NCI-H2081 (cell line): ENCODE measurements at places on chromosomes 4 and X.
A peak's percentile ranks its signal among the peaks of the same experiment; 100 is the strongest.

GRCh38 chrX:39909996-39910395 lies 187.8 kb downstream of the BCOR start:
- DNase-seq: no peak

DNA sequence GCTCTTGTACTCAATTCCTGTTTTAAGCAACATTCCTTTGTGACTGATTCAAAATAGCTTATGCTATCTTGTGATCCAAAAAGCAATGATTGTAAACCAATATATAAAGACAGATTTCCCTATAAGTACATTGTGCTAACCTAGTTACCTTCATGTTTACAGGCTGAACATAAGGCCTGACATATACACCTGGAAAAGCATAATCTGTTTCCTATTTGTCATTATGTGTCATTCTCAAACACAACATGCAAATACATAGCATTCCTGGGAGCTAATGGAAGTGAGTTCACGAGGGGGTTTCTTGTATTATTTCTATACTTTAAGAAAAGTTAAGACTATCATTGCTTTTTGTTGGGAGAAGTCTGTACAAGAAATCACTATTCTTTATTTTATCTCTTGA lies 638.1 kb upstream of the AGA start:
- no peak for DNase-seq

- no peak for DNase-seq
These were observed 195.2 kb upstream of the EPHA5 start for GRCh38 chr4:65865489-65865888.

DNA sequence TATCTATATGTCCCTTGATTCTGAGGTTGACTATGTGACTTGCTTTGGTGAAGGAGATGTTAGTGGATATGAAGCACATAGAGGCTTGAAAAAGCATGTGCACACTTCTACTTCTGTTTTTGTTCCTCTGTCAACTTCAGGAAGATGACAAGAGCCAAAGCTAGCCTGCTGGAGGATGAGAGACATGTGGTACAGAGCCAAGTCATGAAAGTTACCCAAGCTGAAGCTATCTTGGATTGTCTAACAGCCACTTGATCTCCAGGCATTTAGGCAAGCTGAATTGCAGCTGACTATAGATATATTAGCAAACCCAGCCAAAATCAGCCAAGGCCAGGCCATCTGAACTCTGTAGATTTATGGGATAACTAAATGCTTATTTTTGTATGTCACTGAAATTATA lies 70.8 kb upstream of the DYNLT3 start:
- no peak for DNase-seq

- DNase-seq: no peak
These were observed 72.0 kb downstream of the PRPS1 start for GRCh38 chrX:107700317-107700774.

GRCh38 chr4:186266729-186267456 lies 904 bp downstream of the F11 start:
- DNase-seq: no peak

GRCh38 chrX:120036704-120037103 lies 40.8 kb downstream of the RHOXF2B start:
- no peak for DNase-seq

GRCh38 chrX:402857-403256 lies 16.1 kb upstream of the PPP2R3B start:
- DNase-seq: no peak

- DNase-seq: no peak
These were observed 38.6 kb downstream of the TRPC5OS start for GRCh38 chrX:111914398-111915090.

DNA sequence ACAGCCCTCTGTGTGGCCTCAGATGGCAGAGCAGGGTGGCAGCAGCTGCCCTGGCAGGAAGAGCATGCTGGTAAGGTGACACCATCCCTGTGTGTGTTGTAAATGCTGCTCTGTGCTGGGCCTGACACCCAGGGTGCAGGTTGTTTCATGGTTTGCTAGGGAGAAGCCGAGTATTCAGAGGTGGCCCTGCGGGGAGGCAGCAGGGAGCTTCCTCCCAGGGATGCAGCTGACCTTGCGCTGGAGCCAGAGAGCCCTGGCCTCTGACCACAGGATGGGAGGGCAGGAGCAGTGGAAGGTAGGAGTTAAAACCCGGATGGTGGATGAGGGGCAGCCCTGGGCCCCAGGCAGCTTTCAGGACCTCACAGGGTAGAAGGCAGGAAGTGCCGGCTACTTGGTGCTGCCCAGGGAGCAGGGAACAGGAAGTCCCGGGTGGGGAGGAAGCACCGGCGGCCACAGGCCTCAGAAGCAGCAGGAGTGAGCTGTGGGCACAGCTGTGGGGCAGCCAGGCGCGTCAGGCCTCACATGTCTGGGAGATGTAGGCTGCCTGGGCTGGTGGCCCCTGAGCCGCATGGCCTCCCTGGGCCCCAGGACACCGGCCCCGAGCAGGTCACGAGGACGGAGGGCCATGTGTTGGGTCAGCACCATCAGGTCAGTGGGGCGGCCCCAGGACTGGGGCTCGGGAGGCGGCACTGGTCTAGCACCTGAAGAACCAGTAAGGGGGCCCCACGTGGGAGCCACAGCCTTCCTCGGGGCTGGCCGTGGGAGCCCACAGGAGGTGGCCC lies 19.1 kb downstream of the SH3BP2 start:
- peak; percentile 70 for DNase-seq

GRCh38 chr4:59553721-59554091 lies 1646.4 kb upstream of the ADGRL3 start:
- no peak for DNase-seq

DNA sequence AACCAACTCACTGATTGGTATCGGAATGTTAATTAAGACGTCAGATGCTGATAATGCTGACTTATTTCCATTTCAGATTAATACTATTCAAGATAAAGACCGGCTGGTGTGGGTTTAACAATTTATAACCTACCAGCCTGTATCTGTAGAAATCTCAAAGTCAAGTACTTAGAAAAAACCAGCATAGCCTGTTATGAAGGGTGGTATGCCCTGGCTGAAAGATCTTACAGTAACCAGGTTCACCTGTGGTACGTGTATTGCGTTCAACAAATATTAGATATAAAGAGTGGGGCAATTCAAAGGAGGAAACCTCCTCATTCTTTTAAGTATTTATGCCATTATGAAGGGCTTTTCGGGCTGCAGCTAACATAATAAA lies 240.8 kb upstream of the ANXA3 start:
- DNase-seq: no peak

DNA sequence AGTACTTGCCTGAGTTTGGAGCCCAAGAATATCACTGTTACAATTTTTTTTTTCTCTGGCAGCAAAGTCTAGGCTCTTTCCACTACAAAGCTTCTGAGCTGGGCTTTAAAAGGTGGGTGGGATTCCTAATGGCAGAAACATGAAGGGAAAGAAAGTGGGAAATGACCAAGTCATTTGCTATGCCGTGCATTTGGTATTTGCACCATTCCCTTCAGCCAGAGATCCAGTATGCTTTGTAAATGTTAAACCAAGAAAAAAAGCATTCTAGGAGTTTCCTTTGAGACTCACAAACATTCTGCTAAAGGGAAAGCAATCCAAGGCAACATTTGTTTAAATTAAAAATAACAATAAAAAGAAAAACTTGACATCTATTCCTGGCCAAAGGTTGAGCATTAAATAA lies 451.2 kb downstream of the RAB28 start:
- DNase-seq: no peak

DNA sequence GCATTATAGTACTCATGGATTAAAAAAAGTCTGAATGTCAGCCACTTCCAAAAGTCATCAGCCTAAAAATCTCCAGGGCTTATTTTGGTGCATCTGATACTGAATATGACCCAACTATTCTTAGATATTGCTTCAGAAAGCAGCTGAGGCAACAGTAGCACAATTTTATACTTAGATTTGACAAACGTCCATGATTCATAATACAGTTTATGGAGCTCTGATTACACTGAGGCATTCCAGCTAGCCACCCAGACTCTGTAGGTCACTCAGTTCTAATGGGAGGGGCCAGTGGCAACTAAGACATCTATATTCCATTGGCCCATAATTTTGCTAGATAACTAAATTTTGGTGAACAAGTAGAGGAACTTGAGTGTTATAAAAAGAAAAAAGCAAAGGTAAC lies 10.3 kb downstream of the SPATA4 start:
- DNase-seq: no peak
